Activated CD8-positive, alpha-beta memory T cell treated with anti-CD3 and anti-CD28 coated beads for 4 hours (primary cell): ENCODE measurements at places on chromosomes 1 and 21.

DNA sequence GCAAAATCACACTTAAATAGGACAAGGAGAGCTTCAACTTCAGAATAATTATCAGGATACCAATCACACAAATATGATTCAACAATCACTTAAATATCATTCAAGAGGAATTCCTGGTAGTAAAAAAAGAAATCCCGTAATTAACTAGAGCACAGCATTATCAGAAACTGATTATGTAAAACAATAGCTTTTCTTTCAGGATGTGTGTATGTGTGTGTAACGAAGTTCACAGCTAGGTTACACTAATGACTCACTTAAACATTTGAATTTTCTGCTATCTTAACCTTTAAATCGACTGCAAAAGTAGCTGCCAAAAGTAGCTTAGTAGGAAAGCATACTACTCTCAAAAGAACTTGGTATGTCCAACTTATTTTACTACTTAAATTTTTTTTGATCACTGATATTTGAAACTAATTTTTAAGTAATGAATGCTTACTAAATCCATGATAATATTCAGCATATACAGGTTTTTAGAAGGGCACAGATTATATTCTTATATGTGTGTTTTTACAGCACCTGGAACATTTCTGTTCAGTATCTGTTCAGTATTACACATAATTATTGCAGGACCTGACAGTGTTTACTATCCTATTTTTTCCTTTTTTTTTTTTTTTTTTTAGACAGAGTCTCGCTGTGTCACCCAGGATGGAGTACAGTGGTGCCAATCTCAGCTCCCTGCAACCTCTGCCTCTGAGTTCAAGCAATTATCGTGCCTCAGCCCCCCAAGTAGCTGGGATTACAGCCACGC is 4.2 kb downstream of the RERE start:
- no peak for DNase-seq

DNA sequence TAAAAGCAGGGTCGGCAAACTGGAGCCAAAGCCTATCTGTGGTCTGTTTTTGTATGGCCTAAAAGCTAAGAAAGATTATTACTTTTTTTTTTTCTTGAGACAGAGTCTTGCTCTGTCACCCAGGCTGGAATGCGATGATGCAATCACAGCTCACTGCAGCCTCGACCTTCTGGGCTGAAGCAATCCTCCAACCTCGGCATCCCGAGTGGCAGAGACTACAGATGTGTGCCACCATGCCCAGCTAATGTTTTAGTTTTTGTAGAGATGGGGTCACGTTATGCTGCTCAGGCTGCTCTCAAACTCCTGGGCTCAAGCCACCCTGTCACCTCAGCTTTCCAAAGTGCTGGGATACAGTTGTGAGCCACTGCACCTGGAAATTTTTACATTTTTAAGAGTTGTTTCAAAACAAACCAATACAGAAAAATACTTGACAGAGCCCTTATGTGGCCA is 6.5 kb upstream of the GLRX2 start:
- DNase-seq = no peak

DNA sequence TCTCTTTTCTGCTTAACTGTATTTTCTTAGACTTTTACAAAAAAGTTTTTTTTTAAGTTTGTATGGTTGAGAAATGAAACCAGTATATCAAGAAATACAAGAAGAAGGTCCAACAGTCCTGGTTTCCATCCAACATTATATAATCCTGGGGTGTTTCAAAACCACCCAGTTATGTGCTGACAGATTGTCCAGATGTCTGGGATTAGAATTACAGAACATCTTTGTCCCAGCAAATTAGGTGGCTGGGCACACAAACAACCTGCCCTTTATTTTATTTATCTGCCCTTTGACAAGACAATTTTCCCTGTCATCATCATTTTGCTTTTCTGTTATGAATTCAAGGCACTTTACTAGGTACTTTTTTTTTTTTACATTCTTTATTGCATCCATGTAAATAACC is 622.1 kb downstream of the PLPP3 start:
- DNase-seq = no peak

GRCh38 chr1:61375082-61375880 is 292.9 kb downstream of the NFIA start:
- DNase-seq = no peak

GRCh38 chr1:206012086-206012859 is 9.1 kb upstream of the RAB7B start:
- no peak for DNase-seq

DNA sequence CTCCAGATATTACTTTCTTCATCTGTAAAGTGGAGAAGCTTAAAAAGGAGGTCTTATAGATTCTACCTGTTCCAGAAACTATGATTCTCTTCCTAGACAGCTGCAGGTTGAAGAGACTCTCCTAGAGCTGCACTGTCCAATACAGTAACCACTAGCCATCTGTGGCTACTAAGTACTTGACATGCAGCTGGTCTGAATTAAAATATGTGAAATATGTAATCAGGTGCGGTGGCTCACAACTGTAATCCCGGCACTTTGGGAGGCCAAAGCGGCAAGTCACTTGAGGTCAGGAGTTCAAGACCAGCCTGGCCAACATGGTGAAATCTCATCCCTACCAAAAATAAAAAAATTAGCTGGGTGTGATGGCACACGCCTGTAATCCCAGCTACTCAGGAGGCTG is 15.8 kb downstream of the APP start:
- DNase-seq = no peak

GRCh38 chr1:11147197-11147770 is 41.9 kb upstream of the ANGPTL7 start:
- DNase-seq = no peak

- DNase-seq = no peak
Observed at GRCh38 chr21:38709876-38710275, 95.9 kb upstream of the ETS2 start.

- no peak for DNase-seq
Observed at GRCh38 chr21:35028451-35028978, 20.6 kb downstream of the RUNX1 start.

DNA sequence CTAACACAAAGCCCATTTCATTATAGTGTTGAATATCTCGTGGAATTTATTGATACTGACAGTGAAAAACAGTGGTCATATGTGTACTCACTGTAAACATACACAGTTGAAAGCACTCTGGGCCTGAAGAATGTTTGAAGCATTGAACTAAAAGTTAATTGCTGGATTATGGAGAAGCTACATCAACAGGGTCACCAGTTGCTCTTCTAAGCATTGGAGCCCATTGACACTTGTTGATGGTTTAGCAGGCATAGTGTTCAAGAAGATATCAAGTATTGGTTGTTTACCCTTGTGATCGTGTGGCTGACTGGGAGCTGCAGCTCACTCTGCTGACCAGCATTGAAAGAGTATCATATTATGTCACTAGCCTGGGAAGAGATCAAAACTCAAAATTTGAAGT is 10.3 kb downstream of the ZYG11A start:
- no peak for DNase-seq

GRCh38 chr1:13494025-13494424 is 19.8 kb downstream of the LRRC38 start:
- DNase-seq = no peak

DNA sequence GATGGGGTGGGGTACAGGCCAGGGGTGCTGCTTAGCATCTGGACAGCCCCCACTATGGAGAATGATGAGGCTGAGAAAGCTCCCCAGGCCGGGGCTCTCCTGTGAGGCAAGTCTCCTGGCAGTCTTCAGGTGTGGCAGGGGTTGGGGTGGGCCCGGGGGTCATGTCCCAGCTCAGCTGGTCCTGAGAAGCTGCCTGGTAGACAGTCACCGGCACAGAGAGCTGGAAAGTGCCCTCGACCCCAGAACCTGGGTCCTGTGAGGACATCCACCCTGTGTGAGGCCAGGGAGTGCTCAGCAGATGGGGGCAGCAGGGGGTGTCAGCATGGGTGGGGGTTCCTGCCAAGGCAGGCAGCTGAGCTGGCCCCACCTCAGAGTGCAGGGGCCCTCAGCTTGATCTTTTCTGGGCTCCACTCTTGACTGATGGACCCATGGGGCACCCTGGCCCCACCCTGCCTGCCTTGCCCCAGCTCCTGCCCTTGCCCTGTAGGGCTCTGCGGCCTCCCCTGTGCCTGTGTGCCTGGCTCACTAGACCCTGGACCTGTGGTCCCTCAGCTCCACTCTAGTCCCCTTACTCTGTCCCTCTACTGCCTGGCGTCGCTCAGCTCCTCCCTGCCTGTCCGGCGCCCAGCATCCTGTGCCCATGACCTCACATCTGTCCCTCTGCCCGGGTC is 5.8 kb downstream of the IBA57 start:
- no peak for DNase-seq

DNA sequence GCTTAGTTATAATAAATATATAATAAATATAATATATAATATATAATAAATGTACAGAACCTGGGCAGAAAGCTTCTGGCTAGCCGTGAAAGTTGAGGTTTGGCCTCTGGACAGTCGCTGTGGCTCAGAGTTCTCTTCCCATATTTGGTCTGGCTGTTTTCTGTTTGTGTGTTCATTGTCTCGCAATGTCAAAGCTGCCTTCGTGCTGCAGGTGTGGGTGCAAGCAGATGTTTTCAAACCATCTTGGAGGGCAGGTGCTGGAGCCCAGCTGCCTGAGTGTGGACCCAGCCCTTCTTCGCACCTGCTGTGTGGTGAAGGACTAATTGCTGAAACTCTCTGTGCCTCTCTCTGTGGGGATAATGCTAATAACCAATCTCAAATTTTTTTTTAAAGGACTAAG is 3.6 kb upstream of the CSTB start:
- no peak for DNase-seq

GRCh38 chr1:78033797-78034172 is 12.0 kb upstream of the GIPC2 start:
- DNase-seq = no peak

DNA sequence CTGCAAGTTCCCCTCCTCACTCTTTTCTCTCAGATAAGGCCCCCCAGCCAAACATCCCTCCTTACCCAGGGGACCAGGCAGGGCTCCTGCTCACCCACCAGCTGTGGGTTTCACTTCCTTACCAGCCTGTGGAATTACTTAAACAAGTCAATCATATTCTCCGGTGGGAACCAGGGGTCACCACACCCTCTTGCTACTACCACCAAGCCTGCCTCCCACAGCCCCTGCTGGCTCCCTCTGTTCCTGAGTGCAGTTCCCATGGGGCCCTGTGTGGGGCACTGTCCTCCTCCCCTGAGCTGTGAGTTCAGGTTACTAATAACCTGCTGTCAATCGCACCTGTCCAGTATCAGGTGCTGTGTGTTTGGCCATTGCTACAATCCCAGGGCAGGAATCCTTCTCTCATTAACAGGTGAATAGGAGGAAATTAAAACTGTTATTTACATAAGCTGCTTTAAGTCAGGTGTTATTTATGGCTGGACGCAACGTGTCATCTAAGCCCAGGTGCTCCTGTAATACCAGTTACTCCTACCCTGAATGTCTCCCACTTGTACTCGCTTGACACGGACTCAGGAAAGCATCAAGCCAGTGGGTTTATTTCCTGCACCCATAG is 53.1 kb upstream of the LBR start:
- no peak for DNase-seq

GRCh38 chr1:244834543-244835275 is 749 bp upstream of the COX20 start:
- peak; percentile 84 for DNase-seq

DNA sequence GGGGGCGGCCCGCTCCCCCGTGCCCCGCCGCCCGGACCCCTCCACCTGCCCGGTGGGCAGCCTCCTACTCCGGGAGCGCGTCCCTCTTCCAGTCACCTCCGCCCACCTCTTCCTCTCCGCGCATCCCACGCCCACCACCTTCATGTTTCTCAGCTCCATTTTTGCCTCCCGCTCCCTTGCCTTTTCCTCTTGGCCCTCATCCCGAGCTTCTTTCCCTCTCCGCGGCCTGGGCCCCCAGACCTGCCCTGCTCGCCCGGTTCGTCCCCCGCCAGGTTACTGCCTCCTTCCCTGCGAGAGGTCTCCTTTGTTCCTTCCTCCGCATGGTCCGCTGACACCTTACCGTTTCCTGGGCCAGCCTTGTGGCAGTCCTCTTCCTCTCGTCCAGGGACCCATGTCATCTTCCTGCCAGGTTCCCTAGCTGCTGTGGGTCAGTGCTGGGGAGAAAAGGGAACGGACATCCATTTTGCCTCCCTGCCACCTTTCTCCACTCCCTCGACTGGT is 563 bp downstream of the QSOX1 start:
- DNase-seq = no peak

DNA sequence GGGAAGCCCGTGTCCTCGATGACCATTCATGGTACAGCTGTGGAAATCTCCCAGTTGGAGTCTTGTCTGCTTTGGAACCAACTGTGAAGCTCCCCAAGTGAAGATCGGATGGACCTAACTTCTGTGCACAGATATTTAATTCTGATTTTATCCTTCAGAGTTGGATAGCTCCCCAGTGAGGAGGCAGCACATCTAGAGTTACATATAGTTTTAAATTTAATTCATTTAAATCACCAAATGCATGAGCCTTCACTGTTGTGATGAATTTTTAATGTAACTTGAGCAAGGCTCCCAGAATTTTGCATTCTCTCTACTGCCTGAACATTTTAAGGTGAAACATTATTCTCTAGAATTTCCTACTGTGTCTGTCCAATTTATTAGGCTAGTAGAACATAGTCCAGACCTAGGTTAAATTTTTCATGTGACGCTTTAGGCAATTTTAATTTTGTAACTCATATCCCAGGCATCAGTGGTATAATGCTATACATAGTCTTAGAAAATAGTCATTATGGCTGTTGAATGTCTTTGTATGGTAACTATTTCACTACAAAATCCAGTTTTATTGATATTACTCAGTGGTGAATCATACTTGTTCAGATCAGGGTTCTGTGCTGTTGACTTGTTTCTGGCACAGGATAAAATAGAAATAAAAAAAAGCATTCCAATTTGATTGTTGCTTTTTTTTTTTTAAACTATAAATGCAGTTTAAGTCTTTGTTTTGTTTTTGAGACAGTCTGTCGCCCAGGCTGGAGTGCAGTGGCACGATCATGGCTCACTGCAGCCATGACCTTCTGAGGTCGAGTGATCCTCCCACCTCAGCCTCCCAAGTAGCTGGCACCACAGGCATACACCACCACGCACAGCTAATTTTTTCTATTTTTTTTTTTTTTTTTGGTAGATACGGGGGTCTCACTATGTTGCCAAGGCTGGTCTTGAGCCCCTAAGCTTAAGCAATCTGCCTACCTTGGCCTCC is 66.9 kb downstream of the PRDM2 start:
- DNase-seq = no peak

DNA sequence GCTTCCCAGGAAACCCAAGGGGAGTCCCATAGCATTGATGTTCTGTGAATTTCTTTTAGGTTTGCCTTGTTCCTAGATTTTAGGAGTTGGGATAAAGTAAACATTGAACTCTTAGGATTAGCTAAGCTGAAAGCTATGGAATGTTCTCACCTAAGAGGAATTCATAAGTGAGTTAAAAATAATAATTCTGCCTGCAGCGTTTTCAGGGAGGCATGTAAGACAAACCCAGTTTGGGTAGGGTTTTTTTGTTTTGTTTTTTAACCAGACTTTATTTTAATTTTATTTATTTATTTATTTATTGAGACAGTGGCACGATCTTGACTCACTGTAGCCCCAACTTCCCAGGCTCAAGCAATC is 28.9 kb upstream of the CD101 start:
- DNase-seq = no peak
